GM04504 (cell line): ENCODE measurements at places on chromosomes 6 and 20.

- DNase-seq = no peak
Measured at GRCh38 chr6:139881236-139881635, 506.8 kb upstream of the CITED2 start.

DNA sequence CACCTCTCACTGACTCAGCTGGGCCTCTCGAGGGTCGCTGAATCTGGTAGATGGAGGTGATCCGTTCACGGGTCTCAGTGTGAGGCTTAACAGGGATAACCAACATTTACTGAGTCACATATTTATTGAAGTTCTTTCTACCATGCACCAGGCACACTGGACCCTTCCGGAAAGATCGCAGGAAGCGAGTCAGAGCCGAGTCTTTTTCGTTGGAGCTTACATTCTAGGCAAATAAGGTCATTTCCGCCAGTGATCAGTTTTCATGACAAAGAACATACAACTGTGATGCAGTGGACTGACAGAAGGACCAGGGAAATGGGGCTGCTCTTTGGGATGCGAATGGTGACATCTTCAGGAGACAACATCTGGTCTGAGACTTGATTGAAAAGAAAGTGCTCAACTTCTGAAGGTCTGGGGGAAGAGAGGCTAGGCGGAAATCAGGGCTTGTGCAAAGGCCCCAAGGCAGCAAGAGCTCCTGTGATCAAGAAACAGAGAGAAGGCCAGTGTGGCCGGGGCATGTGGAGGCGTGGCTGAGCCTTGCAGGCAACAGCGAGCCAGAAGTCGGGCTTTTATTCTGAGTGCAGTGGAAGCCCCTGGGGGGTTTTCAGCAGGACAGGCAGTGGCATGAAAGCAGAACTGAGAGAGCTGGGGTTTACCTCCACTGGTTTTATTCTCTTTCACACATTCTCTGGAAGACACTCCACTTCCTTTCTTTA, 56.7 kb downstream of the APCDD1L start:
- DNase-seq = no peak

- DNase-seq = no peak
Measured at GRCh38 chr6:145204301-145204700, 531.0 kb downstream of the EPM2A start.

- DNase-seq = no peak
Measured at GRCh38 chr20:16438100-16438499, 135.1 kb downstream of the KIF16B start.

GRCh38 chr6:2615251-2615650, 135.5 kb downstream of the MYLK4 start:
- DNase-seq = no peak

DNA sequence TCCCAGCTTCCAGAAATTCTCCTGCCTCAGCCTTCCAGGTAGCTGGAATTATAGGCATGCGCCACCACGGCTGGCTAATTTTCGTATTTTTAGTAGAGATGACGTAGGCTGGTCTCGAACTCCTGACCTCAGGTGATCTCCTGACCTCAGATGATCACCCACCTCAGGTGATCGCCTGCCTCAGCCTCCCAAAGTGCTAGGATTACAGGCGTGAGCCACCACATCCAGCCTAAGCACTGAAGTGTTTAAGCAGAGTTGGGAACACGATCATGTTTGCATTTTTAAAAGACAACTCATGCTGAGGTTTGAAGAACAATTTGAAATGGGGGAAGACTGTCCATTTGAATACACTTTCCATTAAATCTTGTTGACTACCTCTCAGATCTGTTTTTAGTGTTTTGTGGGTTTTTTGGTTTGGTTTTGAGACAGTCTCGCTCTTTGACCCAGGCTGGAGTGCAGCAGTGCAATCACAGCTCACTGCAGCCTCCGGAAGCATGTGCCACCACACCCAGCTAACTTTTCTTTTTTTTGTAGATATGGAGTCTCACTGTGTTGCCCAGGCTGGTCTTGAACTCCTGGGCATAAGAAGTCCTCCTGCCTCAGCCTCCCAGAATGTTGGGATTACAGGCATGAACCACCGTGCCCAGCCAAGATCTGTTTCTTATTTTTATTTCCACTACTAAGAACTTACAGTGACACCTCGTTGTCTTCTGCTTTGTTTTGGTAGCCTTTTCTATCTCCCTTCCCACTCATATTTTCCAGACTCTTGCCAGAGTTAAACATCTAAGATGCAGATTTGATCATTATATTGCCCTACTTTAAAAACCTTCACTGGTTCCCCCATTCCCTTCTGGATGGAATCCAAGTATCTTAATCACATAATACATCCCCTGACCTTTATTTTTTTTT, 5.5 kb downstream of the CASP8AP2 start:
- DNase-seq = no peak
